Pulmonary artery endothelial cell (primary cell): ENCODE measurements at places on chromosomes 12 and 14. TPM values are rescaled to one million over a fixed set of nuclear protein-coding genes. Genes with fewer than 3 reads are reported as not detected.

GRCh38 chr14:37027188-37027824 is 145.1 kb downstream of the SLC25A21 start:
- DNase-seq = no peak

- no peak for DNase-seq
Measured at GRCh38 chr12:51867796-51868428, 19.4 kb upstream of the FIGNL2 start.

- DNase-seq = no peak
Measured at GRCh38 chr12:80504389-80505163, 60.5 kb downstream of the PTPRQ start.

DNA sequence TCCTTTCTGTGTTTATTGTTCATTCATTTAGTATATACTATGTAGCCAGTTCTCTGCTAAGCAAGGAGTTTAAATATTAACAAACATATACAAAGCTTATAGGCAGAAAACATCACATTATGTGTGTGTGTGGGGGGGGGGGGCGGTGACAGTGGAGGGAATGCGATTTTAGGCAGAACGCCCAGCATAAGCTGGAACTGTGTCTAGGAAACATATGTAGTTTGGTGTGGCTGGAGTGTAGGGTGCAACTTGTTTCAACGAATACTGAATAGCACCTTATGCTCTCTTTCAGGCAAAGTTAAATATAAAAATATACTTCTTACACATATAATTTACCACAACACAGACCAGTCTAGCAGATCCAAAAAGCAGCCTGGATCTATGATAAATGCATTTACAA is 980.6 kb downstream of the SLC6A15 start:
- DNase-seq = no peak

PAH gene
- total RNA-seq = not detected in 2 replicates

KRT86 gene
- 0.07 TPM in 1 of 2 replicates, not detected in the other for total RNA-seq

E2F7 gene
- 10.2 and 12.7 TPM in 2 replicates for total RNA-seq

DNA sequence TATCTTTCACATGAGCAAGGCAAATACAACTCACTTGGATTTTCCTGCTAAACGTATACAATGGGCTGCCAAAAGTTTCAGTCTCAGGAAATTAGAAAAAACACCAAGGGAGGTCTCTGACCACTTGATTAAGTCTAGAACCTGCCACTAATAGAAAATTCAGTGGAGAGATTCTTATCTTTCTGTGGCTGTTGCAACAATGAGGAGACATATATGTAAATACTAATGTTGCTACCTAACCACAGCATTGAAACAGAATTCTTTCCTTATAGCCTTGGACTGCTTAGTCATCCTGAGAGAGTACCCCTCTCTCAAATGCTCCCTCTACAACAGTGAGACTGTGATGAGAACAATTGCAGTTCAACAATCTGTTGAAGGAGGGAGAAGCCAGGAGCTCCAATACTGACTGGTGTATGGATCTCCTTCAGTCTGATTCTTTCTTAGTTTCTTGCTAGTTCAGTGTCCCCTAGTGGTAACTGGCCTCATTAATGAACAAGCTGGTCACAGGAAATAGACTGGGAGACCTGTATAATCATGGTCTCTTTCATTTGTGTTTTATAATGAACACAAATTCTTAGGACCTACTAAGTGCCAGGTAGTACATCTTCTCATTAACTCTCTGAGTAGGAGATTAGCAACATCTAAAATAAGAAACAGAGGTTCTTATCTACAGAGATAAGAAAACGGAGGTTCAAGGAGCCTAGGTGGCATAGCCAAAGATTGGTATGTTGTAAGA is 164.5 kb downstream of the SLC38A4 start:
- peak; percentile 91 for DNase-seq

- DNase-seq = no peak
Measured at GRCh38 chr14:23129759-23130316, 10.8 kb upstream of the CEBPE start.

DNA sequence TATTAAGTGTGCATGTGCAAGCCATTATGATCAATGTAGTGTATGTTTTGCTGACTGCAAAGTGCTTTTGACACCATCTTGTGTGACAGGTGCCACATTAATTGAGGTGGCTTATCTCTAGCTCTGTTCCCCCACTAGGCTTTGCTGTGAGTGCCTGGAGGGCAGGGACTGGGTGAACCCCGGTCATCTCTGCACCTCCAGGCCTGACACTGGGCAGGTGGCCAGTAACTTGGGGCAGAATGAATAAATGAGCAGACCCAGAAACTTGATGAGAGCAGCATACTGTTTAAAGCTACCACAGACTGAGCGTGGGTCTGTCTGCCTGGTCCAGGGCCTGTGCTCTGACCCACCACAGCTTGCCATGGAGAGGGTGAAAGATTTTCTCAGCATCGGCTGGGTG is 151.6 kb downstream of the CALM1 start:
- DNase-seq = no peak

PTPRB gene
- 98.7 and 173 TPM in 2 replicates for total RNA-seq

GLT1D1 gene
- total RNA-seq = not detected in 2 replicates

TMPRSS12 gene
- not detected in 2 replicates for total RNA-seq

- no peak for DNase-seq
Measured at GRCh38 chr14:87698481-87698880, 294.5 kb downstream of the GALC start.

SUPT16H gene
- 98.9 and 125 TPM in 2 replicates for total RNA-seq

LALBA gene
- total RNA-seq = not detected in 2 replicates

DNA sequence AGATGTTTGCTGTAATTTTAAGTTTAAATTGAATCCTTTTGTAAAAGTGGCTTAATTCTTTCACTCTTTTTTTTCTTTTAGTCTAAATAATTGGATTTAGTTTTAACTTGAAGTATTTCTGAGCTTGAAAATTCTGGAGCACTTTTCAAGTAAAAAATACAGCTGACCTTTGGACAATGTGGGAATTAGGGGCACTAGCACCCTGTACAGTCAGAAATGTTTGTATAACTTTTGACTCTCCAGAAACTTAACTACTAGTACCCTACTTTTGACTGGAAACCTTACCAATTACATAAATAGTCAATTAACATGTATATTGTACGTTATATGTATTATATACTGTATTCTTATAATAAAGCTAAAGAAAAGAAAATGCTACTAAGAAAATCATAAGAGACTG is 7.8 kb downstream of the KTN1 start:
- DNase-seq = no peak

GRCh38 chr12:96419576-96420276 is 19.5 kb upstream of the CDK17 start:
- no peak for DNase-seq

GRCh38 chr12:22372277-22372837 is 37.9 kb upstream of the ST8SIA1 start:
- DNase-seq = no peak

DNA sequence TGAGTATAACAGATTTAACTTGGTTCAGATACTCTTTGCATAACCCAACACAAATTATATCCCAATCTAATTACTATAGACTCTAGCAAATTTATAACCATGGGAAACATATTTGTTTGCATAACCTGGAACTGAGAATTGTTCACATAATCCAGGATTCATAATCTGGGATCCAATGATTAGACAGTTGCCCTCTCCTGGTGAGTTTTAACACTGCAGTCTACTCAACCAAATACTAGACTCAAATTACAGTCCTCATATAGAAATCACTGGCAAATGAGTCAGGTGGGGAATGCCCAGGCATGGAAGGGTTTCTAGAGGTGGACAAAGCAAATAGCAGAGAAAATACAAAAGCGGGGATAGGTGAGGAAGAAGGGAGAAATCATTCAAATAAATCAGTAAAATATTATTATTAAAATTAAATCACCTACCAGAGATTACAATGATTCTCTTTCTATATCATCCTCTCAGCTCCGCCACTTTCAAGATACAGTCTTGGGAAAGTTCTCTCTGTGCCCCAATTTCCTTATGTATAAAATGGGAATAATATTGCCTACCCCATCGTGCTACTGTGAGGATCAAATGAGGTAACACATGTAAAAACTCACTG is 9.4 kb downstream of the GCH1 start:
- no peak for DNase-seq

CLEC4C gene
- not detected in 2 replicates for total RNA-seq

DNA sequence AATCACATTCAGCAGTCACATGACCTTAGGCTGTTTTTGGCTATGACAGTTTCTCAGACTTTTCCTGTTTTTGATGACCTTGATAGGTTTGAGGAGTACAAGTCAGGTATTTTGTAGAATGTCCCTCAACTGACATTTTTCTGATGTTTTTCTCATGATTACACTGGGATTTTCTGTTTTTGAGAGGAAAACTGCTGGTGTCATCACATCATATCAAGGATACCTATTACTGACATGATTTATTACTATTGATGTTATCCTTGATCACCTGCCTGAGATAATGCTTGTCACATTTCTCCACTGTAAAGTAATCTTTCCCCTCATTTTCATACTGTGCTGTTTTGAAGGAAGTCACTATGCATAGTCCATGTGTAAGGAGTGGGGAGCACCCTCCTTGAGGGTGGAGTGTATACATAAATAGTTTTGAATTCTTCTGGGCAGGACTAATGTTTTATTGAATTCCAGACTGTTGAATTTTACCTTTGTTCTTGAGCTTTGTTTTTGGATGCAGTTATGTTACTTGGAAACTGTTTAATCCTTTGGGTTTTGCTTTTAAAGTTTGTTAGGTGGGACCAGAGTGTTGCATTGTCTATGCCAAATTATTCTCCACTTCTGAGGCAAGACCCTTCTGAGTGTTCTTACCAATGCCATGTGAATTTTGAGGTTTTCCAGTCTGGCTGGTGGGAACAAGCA is 444.5 kb upstream of the FAR2 start:
- DNase-seq = no peak

GRCh38 chr14:103314496-103315277 is 19.4 kb upstream of the EIF5 start:
- no peak for DNase-seq

GRCh38 chr12:3634348-3634747 is 118.6 kb downstream of the CRACR2A start:
- no peak for DNase-seq

GPRC5D gene
- 0.11 TPM in 1 of 2 replicates, not detected in the other for total RNA-seq

NEMP1 gene
- total RNA-seq = 6.0 and 15.1 TPM in 2 replicates

GRCh38 chr12:130644566-130644965 is 71.5 kb downstream of the RIMBP2 start:
- no peak for DNase-seq

GRCh38 chr12:51846271-51846691 is 2.2 kb downstream of the FIGNL2 start:
- DNase-seq = no peak

GRCh38 chr12:49944046-49944445 is 6.5 kb upstream of the AQP2 start:
- DNase-seq = no peak

- DNase-seq = no peak
Measured at GRCh38 chr12:41801261-41801660, 343.4 kb downstream of the GXYLT1 start.

DIO3 gene
- not detected in 2 replicates for total RNA-seq

CTSG gene
- total RNA-seq = not detected in 2 replicates

HOXC9 gene
- not detected in 2 replicates for total RNA-seq

CATSPERB gene
- total RNA-seq = not detected in 2 replicates
